ENCODE measurements at places on chromosomes 1 and 21.

GRCh38 chr1:201304126-201304525 lies 20.8 kb downstream of the PKP1 start:
- no peak for DNase-seq

DNA sequence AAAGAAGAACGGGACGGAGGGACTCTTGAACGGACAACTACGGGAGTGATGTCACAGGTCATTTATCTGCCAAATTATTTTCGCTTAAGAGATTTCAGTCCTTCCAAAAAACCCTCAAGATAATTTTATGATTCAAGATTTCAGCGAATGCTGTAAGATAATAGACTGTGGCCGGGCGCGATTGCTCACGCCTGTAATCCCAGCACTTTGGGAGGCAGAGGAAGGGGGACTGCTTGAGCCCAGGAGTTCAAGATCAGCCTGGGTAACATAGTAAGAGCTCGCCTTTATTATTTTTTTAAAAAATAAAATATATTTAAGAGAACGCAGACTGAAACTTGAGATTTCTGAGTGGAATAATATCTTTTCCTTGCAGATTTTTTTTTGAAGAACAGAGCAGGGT lies 609 bp downstream of the RWDD2B start:
- DNase-seq = no peak

DNA sequence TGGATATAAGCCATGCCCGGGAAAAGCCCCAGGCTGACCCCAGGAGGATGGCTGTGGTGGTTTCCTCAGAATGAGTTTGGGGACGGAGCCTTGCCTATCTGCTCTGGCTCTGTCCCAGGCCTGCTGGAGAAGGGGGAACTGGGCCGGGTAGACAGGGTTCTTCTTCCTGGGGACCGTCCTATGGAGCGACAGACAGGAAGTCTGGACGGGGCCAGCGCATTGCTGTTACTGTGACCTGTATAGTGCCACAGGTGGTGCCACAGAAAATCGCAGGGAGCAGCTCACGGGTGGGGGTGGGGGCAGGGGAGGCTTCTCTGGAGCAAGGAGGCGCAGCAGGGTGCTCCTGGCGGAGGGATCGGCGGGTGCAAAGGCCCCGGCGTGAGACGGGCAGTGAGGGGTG lies 36.4 kb downstream of the CFAP74 start:
- DNase-seq = no peak

GRCh38 chr1:101748077-101748476 lies 248.6 kb downstream of the OLFM3 start:
- no peak for DNase-seq

DNA sequence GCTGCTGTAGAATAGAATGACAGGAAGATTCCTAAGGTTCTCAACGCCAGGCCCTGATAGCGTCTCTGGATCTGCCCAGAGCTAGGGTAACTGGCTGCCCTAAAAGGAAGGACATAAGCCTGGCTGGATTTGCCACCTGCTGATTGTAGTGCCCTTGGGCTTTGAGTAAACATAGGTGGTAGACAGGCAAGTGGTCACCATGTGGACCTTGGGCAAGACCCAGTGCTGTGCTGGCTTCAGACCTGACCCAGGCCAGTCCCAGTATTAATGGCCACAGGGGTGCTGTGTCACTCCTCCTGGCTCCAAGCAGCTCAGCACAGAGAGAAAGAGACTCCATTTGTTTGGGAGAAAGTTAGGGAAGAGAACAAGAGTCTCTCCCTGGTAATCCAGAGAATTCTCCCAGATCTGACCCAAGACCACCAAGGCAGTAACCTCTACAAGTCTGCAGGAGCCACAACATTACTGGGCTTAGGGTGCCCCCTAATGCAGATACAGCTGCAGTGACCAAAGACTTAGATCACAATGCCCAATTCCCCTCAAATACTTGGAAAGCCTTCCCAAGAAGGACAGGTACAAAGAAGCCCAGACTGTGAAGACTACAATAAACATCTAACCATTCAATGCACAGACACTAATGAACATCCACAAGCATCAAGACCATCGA lies 44.5 kb downstream of the PHTF1 start:
- DNase-seq = no peak

DNA sequence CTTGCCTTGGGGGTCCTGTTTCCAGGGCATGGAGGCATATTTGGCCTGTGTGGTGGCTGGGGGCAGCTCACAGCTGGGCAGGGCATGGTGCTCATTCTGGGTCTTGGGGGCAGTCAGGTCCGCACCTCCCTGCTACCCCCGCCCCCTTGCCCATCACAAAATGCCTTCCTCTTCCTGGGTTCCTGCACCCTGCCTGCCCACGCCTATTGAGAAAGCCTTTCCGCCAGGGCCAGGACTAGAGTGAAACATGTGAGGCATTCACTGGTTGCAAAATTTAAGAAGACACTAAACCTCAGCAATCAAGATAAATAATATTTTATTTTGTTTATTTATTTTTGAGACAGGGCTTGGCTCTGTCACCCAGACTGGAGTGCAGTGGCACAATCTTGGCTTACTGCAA lies 19.7 kb downstream of the PTAFR start:
- no peak for DNase-seq

GRCh38 chr1:233935297-233935868 lies 30.9 kb downstream of the SLC35F3 start:
- no peak for DNase-seq

DNA sequence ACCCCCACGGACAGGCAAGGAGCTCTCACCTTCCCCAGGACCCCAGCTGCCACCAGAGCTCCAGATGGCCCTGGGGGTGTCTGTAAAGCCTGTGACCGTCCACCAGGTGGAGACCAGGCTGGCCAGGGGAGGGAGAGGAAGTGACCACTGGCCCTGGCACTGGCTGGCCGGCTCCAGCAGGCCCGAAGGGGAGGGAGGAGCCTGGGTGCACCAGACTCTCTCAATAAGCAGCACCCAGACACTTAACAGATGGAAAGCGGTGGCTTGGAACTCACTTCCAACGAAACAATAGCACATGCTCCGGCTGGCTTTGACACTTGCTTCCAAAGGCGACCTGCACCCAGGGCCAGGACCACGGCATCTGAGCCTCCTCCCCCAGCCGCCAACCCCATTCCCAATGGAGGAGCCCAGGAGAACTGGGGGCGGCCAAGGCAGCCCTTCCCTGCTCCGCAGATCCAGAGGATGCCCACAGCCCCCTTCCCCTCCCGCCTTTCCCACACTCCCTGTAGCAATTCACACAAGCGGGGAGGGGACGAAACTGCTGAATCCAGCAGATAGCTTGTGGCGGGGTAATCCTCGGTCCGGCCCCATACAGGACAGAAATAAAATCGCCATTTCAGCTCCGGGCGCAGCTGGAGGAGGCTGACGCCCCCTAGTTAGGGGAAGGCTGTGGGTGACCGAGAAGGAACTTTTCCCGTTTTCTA lies 742 bp upstream of the PDE9A start:
- no peak for DNase-seq

DNA sequence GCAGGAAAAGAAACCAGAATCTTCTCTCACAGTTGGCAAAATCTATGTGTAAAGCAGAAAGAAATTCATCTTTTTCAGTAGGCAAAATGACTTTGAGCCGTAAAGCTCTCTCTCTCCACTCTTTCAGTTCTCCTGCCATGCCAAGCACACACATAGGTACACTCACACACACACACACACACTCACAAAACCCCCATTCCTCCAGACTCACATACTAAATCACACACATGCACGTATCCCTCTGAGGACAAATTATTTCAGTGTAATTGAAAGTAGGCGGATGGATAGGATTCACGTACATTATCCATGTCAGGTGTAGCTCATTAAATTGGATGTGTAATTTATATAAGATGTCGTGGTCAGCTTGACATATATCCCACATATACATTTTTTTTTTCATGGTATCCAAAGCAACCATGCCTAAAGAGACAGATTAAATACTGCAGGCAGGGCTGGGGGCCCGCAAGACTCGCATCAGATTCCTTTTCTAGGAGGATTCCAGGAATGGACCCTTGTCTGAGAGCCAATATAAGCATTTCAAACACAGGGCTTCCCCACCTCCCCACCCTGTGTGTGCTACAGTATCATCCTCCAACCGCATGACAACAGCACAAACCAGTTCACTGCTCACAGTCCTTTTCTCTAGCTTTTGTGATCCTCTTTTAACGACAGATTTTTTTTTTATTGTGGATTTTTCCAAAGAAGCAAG lies 320.9 kb downstream of the PCP4 start:
- DNase-seq = no peak

DNA sequence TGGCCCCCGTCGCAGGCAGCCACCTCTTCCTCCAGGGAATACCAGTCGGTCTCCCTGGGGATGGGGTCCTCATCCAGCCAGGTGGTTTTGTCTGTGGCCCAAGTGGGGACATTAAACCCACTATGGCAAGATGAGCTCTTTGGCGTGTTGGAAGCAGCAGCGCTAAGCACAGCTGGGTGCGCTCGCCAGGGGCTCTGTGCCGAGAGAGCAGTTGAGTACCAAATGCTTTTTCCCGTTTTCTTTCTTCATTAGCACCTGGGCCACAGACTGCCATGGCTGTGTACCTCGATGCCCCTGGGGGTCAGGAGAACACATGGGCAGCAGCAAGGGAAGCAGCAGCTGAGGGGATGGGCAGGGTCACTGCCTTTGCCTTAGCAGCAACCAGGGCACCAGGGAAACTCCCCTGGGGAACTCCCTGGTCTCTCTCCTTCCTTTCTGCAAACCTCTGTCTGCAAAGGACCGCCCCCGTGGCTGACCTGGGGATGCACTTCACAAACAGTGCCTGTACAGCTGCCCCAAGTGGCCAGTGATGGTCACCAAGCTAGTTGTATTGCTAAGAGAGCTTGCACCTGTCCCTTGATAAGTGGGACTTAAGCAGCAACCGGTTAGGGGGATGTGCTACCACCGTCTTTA lies 31.1 kb downstream of the EDARADD start:
- no peak for DNase-seq

DNA sequence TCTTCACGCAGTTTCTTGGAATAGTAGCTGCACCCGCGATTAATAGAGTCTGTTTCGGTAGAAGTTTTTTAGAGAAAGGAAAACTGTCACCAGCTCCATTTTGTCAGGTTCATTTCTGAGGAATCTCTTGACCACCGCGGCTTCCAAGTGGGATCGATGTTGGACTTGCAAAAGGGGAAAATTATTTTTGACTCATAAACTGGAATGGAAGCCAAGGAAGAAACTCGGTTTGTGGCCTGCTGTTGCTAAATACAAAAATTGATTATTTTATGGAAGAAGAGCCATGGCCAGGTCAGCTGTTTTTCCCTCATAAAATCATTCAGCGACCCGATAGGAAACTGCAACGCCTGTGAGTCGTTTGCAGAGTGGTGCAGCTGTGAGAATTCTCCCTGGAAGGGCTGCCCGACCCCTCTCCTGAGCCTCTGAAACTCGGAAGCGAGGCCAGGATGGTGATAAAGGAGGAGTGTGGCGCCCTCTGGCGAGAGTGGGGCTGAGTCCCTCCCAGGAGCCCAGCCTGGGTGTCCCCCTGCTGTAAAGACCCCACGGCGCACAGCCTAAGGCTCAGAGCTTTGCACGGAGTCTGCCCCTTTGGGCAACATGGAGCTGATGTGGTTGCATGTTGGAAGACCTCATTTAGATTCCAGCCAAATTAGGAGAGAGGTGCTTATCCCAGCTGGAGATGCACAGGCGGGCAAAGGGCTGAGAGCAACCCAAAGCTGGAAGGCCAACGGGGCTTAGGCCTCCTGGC lies 83.6 kb upstream of the SLC25A33 start:
- DNase-seq = no peak

GRCh38 chr1:48566492-48566891 lies 94.5 kb upstream of the SPATA6 start:
- DNase-seq = no peak

DNA sequence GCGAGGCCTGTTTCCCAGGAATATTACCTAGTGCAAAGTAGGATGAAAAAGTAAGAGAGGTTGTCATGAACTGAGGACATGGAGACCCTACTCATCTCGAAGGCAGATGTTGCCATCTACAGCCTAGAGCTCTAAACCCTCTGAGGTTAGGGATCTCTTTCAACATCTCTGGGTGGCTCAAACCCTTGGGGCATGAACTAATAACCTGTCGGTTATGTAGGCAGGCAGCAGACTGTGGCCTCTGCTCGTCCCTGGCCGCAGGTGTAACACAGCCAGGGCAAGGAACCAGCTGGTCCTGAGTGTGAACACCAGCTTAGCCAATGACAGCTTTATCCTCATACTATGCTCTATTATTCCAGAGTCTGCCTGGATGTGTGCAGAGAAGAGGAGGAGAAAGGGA lies 13.2 kb downstream of the CAPZB start:
- no peak for DNase-seq

DNA sequence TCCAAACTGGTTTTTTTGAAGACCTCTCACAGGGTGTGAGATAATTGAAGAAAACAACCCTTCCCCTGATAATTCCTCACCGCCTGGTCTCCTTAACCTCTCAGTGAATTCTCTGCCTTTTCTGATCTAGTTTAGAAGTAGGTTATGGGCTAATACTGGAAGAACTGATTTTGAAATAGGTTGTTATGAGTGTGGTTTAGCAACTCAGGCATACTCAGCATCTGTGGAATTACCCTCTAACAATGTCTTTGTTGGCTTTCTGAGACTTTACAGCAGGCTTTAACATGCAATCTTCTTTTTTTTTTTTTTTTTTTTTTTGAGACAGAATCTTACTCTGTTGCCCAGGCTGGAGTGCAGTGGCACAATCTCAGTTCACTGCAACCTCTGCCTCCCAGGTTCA lies 10.3 kb upstream of the PLD5 start:
- DNase-seq = no peak

DNA sequence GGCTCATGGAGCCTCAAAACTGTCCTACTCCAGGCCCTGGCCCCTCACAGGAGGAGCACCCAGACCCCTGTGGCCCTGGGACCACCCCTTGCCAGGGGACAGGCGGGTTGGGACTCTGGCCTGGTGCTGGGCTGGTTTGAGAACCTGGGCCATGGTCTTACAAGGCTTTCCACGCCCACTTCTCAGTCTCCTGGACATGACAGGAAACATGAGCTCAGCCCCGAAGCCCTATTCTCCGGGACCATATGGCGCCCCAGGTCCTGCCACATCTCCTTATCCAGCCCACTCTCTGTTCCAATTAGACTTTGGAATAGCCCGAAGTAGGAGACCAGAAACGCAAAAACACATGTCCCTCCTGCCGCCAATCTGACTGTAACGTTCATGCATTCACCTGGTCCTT lies 47.9 kb downstream of the KCNAB2 start:
- no peak for DNase-seq

DNA sequence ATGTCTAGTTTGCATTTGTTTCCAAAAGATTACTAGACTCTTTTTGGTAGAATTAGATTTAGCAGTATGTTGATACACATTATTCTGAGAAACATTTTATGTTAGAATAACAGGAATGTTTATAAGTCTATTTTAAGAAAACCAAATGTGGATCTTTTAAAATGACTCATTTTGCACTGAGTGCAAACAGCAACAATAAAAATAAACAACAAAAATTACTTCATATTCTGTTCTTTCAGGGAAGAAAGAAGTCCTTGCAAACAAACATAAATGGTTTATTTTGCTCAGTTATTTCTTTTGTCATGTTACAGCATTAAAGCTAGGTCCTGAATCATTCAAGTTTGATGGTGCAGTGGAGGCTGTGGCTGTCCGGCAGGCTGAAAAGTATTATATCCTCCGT lies 106.8 kb upstream of the TENT5C start:
- DNase-seq = no peak

GRCh38 chr1:167357305-167357704 lies 136.6 kb downstream of the POU2F1 start:
- DNase-seq = no peak

- no peak for DNase-seq
Measured at GRCh38 chr1:13662493-13662892, 37.5 kb upstream of the PRDM2 start.

- DNase-seq = no peak
Measured at GRCh38 chr21:21200103-21200938, 202.1 kb downstream of the NCAM2 start.

Data from NCI-H187 (cell line).